ENCODE measurements at places on chromosomes 5 and 9.

DNA sequence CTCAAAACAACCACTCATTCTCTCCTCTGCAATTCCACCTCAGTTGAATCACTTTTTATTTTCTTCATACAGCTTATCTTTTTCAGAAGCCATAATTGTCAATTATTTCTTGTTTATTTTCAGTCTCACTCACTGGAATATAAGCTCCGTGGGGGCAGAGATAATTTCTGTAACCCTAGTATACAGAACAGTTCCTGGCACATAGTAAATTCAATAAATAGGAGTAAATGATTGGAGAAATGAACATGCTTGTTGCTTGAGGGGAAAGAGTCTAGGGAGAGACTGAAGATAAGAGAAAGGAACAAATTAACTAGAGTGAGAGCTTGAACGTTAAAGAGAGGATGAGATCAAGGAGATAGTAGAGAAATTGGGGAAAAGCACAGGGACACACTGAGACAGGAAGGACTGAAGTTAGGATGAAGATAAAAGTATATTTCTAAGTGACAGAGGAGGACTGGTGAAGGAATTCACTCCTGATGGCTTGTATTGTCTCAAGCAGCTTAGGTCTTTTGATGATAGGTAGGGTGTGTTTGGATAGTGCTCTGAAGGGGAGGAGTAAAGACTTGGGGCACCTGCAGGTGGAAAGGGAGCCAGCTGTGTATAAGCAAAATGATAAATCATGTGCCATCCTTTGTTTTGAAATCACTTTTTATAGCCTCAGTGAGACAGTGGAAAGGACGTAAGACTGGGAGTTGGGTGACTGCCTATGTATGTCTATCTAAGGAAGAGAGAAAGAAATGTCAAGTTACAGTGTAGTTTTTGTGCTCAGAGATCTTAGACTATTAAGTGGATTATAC, 2.2 kb downstream of the NAA35 start:
- no peak for DNase-seq

GRCh38 chr9:127575875-127576778, 36.0 kb upstream of the STXBP1 start:
- no peak for DNase-seq

GRCh38 chr5:115577329-115577728, 24.9 kb downstream of the TICAM2 start:
- no peak for DNase-seq

- DNase-seq, result no peak
Observed at GRCh38 chr9:91188719-91189590, 172.8 kb downstream of the AUH start.

DNA sequence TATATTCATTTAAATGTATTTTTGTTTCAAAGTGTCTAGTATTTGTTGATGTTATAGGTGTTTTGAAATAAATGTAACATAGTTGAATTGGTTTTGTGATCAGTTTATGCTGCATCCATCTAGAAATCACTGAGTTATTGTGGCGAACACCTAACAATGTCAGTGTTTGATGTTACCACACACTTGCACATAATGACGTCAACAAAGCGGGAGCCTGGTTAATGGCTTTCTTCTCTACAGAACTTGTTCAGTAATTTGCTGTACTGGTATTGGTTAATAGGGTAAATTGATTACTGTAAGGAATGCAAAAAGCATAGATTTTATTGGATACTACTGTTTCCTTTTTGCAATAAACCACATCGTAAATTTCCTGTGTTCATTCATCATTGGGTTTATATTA, 133.0 kb downstream of the ATG10 start:
- no peak for DNase-seq

Data from hematopoietic multipotent progenitor cell (in vitro differentiated cells).